ENCODE measurements at places on chromosomes 4 and X. TPM values are rescaled to one million over a fixed set of nuclear protein-coding genes. Genes with fewer than 3 reads are reported as not detected.

The YY2 gene
- total RNA-seq: 1.6 TPM

The DIAPH2 gene
- total RNA-seq: 12.0 TPM

The PNMA6F gene
- not detected for total RNA-seq

The CT45A10 gene
- total RNA-seq: not detected

The TKTL2 gene
- total RNA-seq: under 0.01 TPM

The ACOX3 gene
- 21.9 TPM for total RNA-seq

The MYOZ2 gene
- total RNA-seq: 94.5 TPM

The C1QTNF7 gene
- total RNA-seq: 2.1 TPM
